Activated CD8-positive, alpha-beta T cell treated with anti-CD3 and anti-CD28 coated beads, Interleukin-2, amount 10 ng/mL, durations not matched to agents 7 days and 5 days (primary cell): ENCODE measurements at places on chromosomes 6 and 20. TPM values are rescaled to one million over a fixed set of nuclear protein-coding genes. Genes with fewer than 3 reads are reported as not detected.

The SNTA1 gene
- 13.4 TPM for total RNA-seq

DNA sequence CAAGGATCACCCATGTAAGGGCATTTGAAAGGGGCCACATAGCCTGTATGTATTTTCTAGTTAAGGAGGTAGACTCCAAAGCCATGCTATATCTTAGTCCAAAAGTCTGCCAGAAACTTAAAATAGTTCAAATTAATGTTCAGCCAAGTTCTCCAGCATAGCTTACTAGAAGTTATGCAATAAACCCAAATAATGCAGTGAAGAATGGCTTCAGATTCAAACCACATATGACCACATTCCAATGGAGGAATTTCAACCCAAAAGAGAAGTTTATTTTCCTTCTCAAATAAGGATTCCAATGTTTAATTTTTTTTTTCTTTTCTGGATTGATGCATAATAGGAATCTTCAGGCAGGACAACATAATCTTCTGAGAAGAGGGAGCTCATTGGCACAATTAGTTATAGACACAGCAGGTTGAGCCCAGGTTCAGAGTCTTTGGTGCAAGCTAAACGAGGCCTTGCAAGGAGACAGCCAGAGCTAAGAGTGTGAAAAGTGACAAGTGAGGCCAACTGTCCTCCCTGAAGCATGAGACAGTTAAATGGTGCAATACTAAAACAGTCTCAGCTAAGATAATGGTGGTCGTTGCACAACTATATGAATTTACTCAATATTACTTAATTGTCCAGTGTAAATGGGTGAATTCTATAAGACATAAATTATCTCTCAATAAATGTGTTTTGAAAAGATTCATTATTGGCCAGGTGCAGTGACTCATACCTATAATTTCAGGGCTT lies 598.8 kb upstream of the CDH4 start:
- no peak for DNase-seq

DNA sequence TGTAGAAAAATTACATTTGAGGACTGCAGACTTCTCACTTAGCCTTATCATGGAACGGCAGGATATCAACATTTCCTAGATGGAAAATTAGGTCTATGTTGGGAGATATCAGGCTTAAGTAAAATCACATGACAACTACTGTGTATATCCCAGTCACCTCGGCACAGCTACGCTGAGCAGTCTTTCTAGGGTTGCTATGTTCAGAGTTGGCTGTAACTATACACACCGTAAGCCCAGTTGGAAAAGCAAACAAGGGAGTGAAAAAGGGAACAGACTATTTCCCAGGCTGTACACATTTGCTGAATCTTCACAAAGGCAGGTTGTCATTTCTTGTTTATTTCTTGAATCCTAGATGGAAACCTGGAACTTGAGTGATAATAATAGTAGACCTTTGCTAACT lies 80.7 kb upstream of the PTPRK start:
- DNase-seq: no peak

- no peak for DNase-seq
Observed at GRCh38 chr20:917416-917815, 1.3 kb upstream of the ANGPT4 start.
